ENCODE measurements at places on chromosomes 11 and 22.

GRCh38 chr11:47466201-47466600 lies 17.3 kb upstream of the RAPSN start:
- no peak for DNase-seq

DNA sequence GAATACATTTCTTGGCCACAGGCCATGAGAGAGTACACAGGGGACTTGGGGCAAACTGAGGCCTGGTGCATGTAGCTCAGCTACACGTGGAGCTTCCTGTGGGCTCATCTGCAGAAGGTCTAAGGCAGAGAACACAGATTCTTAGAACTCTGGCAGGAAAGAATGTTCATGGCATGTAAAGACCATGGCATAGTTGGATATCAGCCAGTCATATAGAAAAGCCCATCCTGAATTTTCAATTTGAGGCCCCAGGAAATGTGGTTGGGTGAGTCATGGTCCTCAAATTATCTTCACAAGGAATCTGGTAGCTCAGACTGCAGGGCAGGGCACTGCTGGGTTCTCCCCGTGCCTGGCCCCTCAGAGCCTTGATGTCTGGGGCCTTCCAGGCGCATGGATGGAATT lies 13.7 kb upstream of the ST3GAL4 start:
- DNase-seq, result no peak

- no peak for DNase-seq
Observed at GRCh38 chr11:44524346-44524745, 41.1 kb upstream of the CD82 start.

- DNase-seq, result no peak
Observed at GRCh38 chr11:131498631-131499160, 128.3 kb downstream of the NTM start.

GRCh38 chr11:46387919-46388618 lies 3.5 kb downstream of the CHRM4 start:
- DNase-seq, result no peak

DNA sequence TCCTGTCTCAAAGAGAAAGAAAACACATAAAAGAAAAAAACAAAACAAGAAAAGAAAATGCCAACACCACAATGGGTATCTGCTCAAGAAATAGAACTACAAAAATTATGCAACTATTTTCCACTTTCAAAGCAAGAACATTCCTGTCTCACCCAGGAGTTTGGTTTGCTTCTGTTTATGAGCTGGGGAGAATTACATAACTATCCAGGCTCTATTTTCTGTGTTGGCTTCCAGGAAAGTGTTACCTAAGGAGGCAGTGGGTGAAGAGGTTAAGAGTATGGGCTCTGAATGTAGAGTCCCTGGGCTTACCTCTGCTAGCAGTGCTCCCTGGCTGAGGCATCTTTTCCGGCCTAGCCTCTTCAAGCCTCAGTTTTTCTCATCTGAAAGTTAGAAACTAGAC lies 426.7 kb downstream of the MIAT start:
- no peak for DNase-seq

DNA sequence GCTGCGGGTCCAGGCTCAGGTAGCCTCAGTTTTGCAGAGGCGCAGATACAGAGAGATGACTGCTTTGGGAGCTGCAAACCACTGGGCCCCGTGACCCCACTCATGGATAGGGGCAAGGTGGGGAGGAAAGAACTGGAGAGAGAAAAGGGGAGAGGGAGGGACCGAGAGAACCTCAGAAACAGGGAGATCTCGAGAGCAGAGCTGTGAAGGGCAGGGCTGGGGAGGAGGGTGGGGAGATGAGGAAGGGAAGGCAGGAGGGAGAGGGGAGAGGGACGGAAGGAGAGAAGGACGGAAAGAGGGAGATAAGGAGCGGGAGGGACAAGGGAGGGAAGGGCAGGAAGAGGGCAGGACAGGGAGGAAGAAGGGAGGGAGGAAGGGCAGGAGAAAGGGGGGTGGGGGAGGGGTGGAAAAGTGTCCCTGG lies 46.3 kb downstream of the IGLL1 start:
- no peak for DNase-seq

Measured in B cell (primary cell).